Stimulated activated CD4-positive, alpha-beta T cell treated with anti-CD3 and anti-CD28 coated beads, Interleukin-4, amount 100 ng/mL, for 4 hours (primary cell): ENCODE measurements at places on chromosomes 5 and 9.

DNA sequence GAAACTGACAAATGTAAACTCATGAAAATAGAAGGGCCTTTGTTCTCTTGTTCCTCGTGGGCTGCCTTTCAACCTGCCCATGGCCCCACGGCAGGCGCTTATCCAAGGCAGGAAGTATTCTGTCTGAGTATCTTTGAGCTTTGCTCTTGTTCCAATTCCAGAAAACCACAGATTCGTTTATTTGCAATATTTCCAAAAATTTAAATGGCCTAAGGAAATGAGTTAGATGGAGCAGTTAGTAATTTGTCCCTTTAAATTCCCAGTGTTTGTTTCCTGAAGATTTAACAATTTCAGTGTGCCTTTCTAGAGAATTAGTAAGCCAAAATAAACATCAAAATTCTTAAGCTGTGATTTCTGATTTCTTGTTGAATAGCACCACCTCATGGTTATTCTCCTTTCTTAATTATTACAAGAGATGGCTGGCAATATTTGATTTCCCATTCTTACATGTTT lies 299.4 kb upstream of the RASA1 start:
- DNase-seq: no peak

DNA sequence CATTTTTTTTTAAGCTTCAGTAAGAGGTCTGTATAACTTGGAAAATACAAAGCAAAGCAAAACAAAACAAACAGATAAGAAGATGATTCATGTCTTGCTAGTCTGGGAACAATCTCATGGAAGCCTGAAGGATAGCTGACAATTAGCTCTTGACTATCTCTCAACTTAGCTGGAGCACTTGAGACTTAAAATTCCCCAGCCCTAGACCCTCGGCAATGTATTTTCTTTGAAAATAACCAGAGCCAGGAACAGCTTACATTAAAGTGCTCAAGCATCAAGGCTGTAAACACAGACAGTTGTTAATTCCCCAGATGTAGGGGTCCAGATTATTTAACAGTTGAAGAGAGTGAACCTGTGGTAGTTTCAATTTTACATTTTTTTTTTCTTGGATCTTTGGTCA lies 82.9 kb downstream of the TMEM252 start:
- no peak for DNase-seq

- DNase-seq: no peak
Observed at GRCh38 chr5:19626211-19626610, 361.8 kb downstream of the CDH18 start.

GRCh38 chr9:89309166-89309565 lies 1.8 kb upstream of the CKS2 start:
- DNase-seq: no peak

- DNase-seq: peak; percentile 55
Observed at GRCh38 chr5:43396762-43397304, 15.4 kb downstream of the CCL28 start.

- no peak for DNase-seq
Observed at GRCh38 chr9:33813712-33814641, 3.0 kb upstream of the UBE2R2 start.

- DNase-seq: no peak
Observed at GRCh38 chr9:21982861-21983560, 11.2 kb downstream of the CDKN2A start.

- no peak for DNase-seq
Observed at GRCh38 chr9:20538956-20539355, 83.3 kb downstream of the MLLT3 start.
